Endodermal cell (in vitro differentiated cells): ENCODE measurements at places on chromosomes 13 and 19.

- no peak for DNase-seq
These were observed 557.2 kb downstream of the KCTD12 start for GRCh38 chr13:76329004-76329403.

DNA sequence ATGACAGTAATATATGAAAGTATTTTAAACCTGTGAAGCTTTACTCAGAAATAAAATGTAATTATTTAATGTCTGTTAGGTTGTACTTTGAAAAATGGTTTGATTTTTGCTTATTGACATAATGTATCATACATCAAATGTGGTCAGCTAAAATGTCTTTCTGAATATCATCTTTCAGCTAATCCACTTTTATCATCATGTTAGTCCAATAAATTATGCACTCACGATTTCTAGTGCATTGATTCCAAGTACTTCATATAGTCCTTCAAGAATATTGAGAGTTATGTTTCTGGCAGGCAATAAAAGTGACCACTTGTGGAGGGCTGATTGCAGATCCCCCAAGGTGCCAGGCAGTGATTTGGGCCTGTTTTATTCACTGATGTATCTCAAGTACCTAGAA, 1204.1 kb downstream of the OLFM4 start:
- DNase-seq, result no peak

- DNase-seq, result no peak
These were observed 13.0 kb upstream of the PROZ start for GRCh38 chr13:113145496-113145895.

DNA sequence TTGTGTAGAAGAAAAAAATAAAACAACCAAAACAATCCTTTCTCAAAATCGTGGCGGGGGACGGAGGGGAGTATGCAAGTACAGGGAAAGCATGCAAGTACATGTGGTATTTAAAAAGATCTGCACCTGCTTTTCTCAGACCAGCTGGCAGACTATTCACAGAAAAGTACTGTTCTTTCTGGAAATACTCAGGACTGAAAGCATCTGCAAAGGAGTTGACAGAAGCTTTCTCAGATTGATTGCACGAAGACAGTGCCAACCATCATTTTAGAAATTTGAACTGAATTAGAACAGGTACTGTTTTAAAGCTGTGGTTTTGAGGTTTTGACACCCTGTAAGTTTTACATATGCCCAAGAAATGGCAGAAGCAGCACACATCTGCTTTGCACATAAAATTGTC, 19.8 kb upstream of the PCDH8 start:
- no peak for DNase-seq

DNA sequence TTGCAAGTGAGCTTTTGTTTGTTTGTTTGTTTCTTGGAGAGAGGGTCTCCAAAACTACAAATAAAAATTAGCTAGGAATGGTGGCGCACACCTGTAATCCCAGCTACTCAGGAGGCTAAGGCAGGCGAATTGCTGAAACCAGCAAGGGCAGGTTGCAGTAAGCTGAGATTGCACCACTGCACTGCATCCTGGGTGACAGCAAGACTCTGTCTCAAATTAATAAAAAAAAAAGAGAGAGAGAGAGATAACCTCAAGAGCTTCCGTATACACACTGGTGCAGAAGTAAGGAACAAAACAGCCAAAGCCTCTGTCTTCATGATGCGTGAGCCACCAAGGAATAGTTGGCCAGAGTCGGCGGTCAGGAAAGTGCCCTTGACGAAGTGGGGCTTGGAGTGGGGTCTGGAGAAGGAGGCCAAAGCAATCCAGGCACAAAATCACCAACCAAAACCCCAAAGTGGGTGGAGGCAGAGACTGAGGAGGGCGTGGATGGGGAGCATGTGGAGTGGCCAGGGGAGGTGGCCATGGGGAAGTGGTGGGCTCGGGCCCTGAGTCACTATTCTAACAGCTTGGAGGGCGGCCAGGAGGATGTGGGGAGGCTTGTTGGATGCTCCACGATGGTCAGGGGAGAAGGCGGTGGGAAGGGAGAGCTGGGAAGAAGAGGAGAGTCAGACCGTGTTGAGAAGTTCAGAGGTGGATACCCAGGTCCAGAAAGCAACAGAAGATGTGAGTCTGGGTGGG, 21.2 kb upstream of the TOMM40 start:
- DNase-seq, result no peak

- DNase-seq, result no peak
These were observed 911.5 kb downstream of the UQCRFS1 start for GRCh38 chr19:28301463-28301862.

DNA sequence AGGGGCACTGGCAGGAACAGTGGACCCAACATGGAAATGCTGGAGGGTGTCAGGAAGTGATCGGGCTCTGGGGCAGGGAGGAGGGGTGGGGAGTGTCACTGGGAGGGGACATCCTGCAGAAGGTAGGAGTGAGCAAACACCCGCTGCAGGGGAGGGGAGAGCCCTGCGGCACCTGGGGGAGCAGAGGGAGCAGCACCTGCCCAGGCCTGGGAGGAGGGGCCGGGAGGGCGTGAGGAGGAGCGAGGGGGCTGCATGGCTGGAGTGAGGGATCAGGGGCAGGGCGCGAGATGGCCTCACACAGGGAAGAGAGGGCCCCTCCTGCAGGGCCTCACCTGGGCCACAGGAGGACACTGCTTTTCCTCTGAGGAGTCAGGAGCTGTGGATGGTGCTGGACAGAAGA, 4.1 kb downstream of the KLK2 start:
- DNase-seq, result peak; percentile 66

DNA sequence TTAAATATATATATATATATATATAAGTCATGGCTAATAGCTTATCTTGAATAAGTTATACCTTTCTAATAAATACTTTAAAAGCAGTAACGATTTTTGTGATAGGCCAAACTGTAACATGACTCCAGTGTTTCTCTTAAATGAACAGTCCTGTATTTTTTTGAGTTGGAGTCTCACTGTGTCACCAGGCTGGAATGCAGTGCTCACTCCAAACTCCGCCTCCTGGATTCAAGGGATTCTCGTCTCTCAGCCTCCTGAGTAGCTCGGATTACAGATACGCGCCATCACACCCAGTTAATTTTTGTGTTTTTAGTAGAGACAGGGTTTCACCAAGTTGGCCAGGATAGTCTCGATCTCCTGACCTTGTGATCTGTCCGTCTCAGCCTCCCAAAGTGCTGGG, 814.2 kb upstream of the SLITRK5 start:
- no peak for DNase-seq

DNA sequence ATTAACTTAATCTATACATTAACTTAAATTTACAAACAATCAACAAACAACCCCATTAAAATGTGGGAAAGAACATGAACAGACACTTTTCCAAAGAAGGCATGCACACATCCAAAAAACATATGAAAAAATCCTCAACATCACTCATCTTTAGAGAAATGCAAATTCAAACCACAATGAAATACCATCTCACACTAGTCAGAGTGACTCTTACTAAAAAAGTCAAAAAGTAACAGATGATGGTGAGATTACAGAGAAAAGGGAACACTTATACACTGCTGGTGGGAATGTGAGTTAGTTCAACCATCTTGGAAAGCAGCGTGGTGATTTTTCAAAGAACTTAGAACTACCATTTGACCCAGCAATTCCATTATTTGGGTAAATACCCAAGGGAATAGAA, 759.2 kb upstream of the SLITRK1 start:
- no peak for DNase-seq

GRCh38 chr13:110772091-110772984, 58.8 kb downstream of the ING1 start:
- no peak for DNase-seq

DNA sequence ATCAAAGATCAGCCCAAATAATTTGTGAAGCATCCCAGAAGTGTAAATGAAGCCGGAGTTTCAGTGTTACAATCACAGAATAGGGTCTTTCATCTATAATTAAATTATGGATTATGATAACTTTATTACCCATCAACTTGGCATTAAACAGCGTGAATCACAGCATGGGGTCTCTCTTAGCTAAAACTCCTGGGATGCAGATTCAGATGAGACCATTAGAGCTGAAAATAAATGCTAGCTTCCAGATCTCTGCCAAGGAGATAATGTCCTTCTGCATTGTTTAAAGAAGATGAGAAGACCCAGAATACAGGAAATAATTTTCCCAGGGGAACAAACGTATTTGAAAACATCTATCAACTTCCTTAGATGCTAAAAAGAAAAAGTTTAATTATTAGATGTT, 546.0 kb upstream of the PCDH9 start:
- DNase-seq, result no peak

DNA sequence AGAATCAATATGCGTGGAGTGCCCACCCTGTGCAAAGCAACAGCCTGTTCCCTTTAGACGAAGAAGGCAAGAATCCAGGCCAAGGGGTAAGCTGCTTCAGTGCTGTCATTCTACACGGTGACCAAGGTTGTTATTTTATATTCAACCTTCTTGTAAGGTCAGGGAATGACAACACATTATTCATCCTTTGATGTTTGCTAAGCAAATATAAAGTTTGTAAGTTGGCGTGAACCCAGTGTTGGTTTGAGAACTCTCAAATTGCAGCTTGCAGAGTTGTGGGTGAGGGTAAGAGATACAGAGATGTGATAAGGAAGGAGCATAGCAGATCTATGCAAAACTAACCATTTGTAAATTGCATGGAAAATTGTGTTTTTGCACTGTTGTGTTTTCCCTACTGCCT, 436.7 kb downstream of the FGF9 start:
- DNase-seq, result no peak

DNA sequence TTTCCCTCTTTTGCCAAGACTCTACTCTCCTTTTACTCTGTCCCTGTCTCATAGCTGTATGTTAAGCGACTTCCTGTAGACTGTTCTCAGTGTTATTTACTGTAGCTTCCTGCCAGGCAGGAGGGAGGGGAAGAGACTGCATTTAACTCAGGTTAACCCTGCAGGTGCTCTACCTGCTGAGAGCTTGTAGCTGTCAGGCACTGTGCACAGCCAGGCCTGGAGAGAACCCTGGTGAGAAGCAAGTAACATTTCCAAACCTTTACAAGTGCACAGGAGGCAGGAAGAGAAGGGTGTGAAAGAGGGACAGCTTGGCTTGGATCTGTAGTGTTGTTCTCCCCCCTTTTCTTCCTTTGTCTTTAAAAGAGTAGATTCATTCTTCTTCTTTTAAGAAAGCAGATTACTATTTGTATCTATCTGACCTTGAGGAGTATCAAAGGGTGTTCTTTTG, 167.1 kb downstream of the LMO7 start:
- DNase-seq, result peak; percentile 83

DNA sequence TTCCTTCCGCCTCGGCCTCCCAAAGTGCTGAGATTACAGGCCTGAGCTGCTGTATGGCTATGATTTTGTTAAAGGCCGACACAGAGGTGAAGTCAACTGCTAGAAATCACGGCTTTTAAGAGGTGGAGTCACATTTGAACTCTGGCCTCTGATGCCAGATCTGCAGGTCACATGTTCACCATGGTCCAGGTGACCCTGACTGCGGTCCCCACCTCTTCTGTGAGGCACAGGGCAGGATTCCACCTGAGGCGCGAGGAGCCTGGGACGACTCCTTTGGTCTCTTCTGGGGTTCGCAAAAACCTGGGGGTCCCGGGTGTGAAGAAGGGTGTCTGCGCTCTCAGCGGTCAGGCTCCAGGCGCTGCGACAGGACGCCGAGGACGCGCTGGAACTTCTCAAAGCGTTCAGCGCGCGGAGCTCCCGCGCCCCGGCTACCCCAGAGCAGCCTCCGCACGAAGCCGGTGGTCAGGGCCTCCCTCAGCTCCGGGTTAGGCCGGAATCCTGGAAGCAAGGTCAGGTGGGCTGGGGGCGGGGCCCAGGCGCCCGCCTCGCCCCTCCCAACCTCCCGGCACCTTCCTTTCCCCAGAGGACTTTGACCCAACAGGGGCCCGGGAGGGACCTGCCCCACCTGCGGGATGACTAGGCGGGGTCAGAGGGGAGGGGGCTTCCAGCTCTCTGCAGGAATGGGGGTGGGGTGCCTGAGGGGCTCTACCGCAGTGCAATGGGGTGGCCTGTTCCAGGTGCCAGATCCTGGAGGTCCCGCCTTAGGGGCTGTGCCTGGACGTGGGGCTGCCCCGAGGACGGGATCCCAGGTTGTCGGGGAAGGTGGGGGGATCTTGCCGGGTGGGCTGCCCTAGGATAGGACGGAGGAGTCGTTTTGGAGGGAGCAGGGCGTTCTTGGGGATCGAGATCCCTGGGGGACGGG, 13.0 kb downstream of the TRIP10 start:
- peak; percentile 95 for DNase-seq

- no peak for DNase-seq
These were observed 86.6 kb downstream of the TNFRSF19 start for GRCh38 chr13:23656637-23657371.

DNA sequence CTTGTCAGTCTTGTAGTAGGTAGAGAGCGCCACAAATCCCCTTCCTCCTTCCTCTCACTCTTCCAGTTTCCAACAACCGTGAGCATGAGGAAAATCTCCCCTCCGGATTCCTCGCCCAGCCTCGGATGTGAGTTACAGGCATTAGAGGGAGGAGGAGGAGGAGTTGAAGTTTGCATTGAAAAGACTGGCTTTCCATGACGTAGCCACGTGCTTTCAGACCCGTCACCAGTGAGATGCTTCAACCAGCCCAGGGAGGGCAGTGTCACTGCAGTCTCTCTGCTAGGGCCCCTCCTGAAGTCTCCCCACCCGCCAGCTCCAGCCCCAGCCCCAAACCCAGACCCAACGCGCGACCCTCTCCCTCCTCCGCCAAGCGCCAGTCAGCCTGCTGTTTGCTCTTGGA, 442 bp upstream of the FGF14 start:
- peak; percentile 87 for DNase-seq

DNA sequence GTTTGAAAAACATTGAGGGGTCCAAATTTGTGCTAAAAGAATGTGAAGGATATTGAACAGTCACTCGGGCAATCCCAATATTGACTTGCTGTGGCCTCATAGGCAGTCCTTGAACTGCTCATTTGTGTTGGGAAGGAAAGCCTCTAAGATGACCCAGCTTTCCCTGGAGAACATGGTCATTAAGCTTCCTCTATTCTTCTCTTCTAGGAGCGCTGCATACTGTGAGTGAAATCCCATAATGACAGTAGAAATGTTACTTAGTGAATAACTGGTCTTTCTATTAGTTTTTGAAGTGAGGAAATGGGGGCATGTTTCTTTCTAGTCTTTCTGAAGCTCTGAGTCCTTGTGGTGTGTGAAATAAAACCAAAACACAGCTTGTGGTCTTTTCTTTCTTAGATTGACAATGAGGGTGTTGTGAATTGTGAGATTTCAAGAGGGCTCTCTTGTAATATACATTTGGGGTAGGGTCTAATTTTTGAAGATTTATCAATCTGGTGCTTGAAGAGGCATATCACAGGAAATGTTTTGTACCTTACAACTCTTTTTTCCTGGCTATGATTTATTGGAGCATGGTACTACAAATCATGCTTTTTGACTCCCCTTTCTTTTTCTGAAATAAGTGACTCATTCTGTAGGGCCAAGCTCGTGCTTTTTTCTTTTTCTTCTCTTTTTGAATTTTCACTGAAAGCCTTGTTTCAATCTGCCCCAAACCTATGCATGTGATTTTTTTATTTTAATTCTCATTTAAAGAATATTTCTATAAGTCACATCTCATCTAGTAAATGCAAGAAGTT, 250.8 kb downstream of the OXGR1 start:
- no peak for DNase-seq

DNA sequence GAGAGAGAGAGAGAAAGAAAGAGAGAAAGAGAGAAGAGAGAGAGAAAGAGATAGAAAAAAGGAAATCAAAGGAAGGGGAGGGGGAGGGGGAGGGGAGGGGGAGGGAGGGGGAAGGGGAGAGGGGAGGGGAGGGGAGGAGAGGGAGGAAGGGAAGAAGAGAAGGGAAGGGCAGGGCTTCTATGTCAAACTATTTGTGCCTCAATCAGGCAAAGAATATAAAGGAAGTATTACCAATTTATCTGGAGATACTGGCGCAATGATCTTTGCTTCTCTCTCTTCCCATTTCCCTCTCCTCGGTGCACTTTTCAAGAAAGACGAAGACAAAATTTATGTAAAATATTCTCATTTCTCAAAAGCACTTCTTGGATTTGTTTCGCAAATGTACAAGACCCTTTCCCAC, 9.3 kb upstream of the INSR start:
- DNase-seq, result no peak

GRCh38 chr13:30696278-30697176, 38.8 kb upstream of the ALOX5AP start:
- peak; percentile 67 for DNase-seq
